ENCODE measurements at places on chromosomes 11 and 22. TPM values are rescaled to one million over a fixed set of nuclear protein-coding genes. Genes with fewer than 3 reads are reported as not detected.

- no peak for DNase-seq
Measured at GRCh38 chr11:40236526-40236925, 1222.9 kb downstream of the LRRC4C start.

DNA sequence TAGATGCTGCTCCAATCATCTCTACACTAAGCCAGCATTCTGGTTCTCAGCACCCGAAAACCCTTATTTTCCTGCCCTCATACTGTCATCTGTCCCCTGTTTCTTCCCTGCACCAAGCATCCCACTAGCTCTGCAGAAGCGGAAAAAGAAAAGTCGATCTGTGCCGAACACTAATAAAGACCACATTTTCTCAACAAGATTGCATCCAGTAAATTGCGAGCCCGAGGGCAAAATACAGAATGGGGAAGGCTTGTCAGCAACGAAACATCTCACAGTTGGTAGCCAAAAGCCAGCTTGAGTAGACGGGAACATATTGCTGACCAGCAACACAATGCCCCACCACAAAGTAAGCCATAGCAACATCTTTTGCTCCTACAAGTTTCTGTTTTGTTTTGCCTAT is 227.4 kb downstream of the CADM1 start:
- no peak for DNase-seq

- no peak for DNase-seq
Measured at GRCh38 chr11:28228196-28228895, 120.2 kb downstream of the METTL15 start.

- DNase-seq, result no peak
Measured at GRCh38 chr11:120659076-120659475, 147.5 kb downstream of the GRIK4 start.

DNA sequence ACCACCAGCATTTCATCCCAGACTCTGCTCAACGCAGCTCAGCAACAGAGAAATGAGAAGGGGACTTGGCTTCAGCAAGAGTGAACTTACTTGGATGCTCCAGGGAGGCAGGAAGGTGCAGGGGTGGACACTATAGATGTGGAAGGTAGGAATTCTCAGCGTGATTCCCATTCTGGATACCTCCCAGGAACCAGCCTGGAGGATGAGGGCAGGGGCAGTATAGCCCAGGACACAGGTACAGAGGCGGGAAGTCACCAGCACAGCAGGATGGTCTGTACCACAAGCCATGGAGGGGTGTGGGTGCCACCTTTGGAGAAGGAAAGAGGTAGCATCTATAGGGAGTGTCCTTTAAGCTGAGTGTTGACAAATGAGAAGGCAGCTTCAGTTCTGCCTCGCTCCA is 1275.2 kb downstream of the TBC1D22A start:
- no peak for DNase-seq

GRCh38 chr11:128901653-128902514 is 10.7 kb downstream of the KCNJ5 start:
- DNase-seq, result no peak

The PGR gene
- polyA plus RNA-seq, result 0.10 TPM

DNA sequence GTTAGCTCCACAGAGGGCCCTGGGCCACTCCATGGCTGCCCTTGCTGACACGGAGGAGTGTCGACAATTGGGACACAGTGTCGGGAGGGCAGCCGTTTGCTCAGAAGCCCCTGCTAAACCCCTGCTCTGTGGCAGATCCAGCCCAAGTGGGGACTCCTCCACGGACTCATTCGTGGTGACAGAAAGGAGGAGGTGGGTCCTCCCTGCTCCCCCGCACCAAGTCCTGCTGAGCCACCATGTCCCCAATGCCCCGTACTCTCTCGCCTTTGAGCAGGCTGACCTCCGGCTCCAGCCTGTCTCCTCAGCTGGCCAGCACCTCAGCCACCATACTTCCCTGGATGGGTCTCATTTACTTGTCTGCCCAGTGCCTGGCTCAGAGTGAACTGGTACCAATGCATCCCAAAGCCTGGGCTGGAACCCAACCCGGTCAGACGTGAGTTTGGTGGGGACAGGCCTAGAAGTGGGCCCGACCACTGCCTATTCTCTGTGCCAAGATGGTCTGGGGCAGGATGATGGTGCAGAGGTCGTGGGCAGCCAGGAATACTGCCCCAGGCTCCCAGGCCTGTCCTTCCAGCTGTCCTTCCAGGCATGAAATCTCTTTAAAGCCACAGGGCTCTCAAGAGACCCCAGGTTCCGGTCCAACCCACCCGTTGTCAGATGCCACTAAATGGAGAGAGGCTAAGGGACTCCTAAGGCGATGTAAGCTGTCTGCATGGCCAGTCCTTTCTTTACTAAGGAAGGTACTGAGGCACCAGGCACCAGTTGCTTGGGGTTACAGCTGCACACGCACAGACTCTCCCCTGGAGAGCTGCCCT is 4.3 kb downstream of the CBX6 start:
- no peak for DNase-seq

The CBLIF gene
- polyA plus RNA-seq, result not detected

The OR6A2 gene
- not detected for polyA plus RNA-seq

The SGSM1 gene
- polyA plus RNA-seq, result 2.9 TPM

The MEI1 gene
- 3.3 TPM for polyA plus RNA-seq

DNA sequence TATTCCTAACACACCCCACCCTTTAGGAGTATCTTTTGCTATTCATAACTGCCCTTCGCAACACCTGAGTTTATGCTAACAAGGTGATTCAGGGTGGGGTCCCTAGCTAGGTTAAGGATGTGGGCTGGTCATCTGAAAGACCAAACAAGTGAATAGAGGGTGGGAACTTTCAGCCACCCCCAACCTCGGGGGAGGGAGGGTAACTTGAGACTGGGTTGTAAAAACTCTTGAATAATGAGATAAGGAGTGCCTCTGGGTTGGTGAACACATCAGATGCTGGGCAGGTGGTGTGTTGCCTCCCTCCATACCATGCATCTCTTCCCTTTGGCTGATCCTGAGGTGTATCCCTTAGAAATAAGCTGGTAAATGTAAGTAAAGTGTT is 111.5 kb downstream of the SWAP70 start:
- no peak for DNase-seq

The SYT13 gene
- 13.8 TPM for polyA plus RNA-seq

DNA sequence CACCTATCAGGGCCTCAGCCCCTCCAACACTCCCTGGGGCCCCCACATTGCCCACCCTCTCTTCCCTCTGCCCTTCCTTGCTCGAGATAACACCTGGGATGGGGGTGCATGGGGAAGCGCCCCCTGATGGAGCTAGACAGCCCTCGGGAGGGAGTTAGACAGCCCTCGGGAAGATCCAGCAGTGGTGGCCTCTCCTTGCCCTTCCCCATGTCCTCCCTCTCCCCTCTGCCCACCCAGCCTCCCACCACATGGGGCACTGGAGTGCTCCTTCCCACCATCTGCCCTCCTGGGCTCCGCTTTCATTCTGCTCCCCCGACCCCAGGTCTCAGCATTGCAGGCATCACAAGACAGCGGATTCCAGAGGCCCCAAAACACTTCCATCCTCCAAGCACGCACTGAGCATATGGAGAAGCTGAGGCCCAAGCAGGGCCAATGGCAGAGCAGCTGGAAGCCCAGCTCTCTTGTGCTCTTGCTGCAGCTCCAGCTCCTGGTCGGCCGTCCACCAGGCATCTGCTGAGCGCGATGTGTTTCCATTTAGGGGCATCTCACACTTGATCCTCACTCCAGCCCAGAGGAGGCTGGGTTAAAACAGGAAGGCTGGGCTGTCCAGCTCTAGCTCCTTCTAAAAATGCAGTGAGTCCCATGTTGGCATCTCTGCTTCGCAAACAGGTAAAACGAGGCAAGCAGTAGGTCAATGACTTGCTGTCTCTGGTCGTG is 65.6 kb downstream of the IGLL1 start:
- no peak for DNase-seq

The ZMAT5 gene
- polyA plus RNA-seq, result 26.3 TPM

- DNase-seq, result no peak
Measured at GRCh38 chr11:35582033-35582432, 36.2 kb upstream of the FJX1 start.

- no peak for DNase-seq
Measured at GRCh38 chr11:35822815-35823495, 120.9 kb upstream of the LDLRAD3 start.

GRCh38 chr22:47573141-47573540 is 810.7 kb downstream of the TBC1D22A start:
- no peak for DNase-seq

The C22orf15 gene
- 2.4 TPM for polyA plus RNA-seq

GRCh38 chr11:31560842-31561476 is 51.4 kb downstream of the ELP4 start:
- no peak for DNase-seq

- no peak for DNase-seq
Measured at GRCh38 chr22:19986011-19986409, 30.6 kb downstream of the ARVCF start.

DNA sequence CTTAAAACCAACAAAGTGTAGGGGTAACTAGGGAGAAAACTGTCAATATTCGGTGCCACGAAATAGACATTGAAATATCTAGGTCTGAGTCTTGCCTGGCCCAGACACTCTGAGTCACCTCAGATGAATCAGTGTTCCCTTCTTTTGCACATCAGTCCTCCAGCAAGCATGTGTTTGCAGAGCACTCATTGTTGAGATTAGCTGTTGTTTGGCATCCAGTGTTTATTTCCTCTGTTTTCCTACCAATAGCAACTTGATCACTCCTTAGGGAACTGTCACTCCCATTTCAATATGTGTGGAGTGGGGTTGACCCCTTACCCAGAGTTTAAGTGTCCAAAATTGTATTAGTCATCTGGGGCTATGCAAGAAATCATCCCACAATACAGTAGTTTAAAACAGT is 4.7 kb upstream of the ASCC2 start:
- DNase-seq, result no peak

DNA sequence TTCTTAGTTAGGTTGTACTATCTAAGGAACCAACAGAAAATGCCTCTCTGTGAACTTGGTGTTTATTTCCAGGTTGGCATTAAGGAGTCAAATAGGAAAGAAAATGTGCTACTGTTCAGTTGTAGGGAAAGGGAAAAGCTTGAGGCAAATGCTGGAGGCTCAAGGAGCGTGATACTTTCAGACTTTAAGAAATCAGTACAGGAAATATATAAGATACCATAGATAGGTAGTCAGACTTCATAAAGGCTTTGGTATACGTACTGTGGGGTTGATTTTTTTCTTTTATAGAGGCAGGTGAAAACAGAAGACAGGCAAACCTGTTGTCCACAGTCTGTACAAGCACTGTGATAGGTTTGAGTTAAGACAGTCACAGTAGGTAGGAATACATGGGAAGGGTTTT is 30.8 kb downstream of the EP300 start:
- DNase-seq, result no peak

GRCh38 chr22:22467112-22467511 is 41.4 kb downstream of the ZNF280B start:
- DNase-seq, result no peak

The MMP27 gene
- not detected for polyA plus RNA-seq

DNA sequence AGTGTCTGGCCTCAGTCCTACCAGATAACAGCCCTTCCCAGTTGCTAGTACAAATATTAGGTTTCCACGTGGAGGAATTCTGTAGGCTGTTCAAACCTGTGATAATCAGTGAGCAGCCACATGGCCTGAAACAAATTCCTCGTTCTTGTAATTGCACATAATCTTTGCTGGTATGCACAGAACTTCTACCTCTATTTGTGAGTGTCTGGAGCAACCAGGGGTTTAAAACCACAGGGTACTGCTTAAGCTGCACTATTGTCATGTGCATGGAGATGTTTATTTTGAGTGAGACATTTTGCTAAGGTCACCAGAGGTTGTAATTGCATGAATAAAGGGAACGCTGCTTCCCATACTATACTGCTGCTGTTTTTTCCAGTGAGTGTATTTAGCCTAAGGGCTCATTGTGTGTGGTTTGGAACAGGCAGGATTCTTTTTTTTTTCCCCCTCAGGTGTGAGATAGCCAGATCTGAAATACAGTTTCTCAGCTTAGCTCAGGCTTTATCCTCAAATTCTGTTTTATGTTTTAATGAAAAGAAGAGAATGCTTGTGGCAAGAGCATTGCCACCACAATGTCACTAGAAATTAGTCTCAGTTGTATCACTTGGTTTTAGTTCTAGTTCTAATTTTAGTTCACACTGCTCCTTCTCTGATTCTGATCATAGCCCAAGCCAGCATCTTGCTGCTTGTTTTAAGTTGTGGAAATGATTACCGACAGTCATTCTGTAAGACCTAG is 60.5 kb downstream of the CYB5R2 start:
- DNase-seq, result no peak

Measured in left renal pelvis (tissue), 4 donors.